ENCODE measurements at places on chromosomes 12 and 14. TPM values are rescaled to one million over a fixed set of nuclear protein-coding genes. Genes with fewer than 3 reads are reported as not detected.

DNA sequence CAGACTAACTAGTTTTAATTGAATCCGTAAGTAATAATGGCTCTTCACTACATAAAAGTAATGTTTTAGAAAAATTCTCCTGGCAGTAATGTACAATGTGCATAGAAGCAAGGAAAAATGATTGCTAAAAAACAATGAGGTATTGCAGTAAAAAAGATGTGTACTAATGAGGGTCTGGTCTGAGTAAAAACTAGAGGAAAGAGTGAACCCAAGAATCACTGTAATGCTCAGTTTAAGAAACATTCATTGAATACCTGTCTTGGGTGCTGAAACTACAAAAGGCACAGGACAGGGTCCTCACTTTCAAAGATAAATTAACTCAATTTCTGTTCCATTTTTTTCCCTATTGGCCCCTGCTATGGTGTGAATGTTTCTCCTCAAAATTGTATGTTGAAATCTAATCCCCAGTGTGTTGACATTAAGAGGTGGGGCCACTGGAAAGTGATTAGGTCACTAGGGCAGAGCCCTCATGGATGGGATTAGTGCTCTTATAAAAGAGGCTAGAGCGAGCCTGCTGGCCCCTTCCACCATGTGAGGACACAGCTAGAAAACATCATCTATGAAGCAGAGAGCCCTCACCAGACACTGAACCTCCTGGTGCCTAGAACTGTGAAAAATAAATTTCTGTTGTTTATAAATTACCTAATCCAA lies 51.6 kb downstream of the RPS6KA5 start:
- peak; percentile 21 for DNase-seq

GRCh38 chr12:69948851-69949250 lies 123.8 kb downstream of the MYRFL start:
- no peak for DNase-seq

DNA sequence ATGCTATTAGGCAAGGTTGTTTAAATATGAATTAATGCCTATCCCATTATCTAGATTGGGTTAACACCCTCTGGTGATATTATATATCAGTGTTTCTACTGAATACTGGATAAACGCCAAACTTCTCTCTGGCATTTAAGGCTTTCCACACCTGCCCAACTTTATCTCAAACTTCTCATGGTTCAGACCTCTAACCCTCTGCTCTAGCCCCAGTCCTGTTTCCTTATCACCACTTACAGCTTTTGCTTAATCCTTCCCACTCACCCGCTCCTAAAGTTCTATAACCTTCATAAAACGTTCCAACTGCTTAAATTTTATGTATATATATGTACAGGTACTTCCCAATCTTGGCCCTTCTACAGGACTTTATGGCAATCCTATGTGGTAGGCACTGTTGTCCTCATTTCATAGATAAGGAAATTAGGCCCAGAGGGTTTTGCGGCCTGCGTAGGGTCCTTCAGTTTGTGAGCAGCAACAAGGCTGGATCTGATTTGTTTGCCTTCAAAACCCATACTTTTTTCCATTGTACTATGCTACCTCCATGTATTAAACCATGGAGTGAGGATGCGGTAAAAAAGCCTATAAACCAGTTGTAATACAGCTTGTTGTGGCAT lies 1.2 kb downstream of the LPCAT3 start:
- no peak for DNase-seq

GRCh38 chr14:99075061-99075460 lies 196.9 kb downstream of the BCL11B start:
- DNase-seq, result no peak

GRCh38 chr12:26800347-26800746 lies 32.6 kb downstream of the ITPR2 start:
- no peak for DNase-seq

DNA sequence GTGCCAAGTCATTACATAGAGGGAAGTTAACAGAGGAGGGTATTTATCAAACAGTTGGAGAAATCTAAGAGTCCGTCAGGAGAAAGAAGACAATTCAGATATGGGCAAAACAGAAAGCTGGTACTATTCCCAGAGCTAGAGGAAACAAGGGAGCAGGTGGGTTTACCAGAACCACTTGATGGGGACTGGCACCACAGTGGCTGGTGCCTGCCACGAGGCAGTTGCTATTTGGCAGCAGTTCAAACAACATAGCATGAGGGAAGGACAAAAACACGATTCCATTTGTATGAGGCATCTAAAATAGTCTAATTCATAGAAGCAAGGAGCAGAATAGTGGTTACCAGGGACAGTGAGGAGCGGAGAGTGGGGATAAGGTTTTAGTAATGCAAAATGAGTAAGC lies 24.6 kb upstream of the KLRD1 start:
- DNase-seq, result no peak

- DNase-seq, result peak; percentile 73
Observed at GRCh38 chr14:70045844-70046535, 142.8 kb downstream of the SLC8A3 start.

DNA sequence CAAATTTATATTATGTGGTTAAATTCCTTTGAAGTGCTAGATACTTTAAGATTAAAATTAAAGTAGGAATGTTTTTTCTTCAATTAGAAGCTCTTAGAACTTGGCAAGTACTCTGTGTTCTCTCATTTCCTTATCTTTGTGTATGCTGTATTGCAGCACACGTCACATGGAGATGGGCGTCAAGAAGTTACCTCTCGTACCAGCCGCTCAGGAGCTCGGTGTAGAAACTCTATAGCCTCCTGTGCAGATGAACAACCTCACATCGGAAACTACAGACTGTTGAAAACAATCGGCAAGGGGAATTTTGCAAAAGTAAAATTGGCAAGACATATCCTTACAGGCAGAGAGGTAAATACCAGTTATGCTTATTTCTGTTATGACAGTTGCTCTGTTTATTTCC lies 19.7 kb downstream of the MARK3 start:
- DNase-seq, result peak; percentile 61

GRCh38 chr14:95494456-95494855 lies 22.0 kb downstream of the SYNE3 start:
- no peak for DNase-seq

DNA sequence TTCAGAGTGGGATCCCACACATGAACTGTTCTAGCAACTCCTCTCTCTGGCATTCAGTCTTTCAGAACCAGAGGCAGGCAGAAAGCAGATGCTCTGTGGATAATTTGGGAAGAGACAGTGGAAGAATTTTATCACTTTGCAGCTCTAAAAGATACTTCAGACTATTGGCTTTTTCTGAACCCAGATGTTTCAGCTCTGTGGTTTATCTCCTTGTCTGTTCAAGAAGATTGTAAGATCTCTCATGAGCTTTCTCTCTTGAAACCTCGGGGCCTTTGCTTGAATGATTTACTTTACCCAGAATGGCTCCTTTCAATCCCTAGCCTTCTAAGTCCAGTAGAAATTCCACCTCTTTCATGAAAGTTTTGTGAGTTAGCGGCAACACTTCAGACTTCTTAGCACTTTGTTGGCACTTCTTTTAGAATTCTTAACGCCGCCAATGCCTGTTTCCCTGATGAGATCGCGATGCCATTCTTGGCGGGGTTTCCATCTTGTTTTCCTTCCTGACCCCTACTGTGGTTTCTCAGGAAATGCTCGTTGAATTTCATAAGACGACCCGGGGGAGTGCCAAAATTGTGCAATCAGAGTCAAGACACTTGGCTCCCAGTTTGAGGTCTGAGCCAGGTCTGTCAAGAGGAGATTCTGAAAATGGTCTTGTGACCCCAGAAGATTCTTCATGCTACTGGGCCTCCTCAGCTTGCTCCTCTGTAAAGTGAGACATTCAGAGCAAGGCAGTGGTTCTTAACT lies 107.0 kb upstream of the PRICKLE1 start:
- peak; percentile 84 for DNase-seq

DNA sequence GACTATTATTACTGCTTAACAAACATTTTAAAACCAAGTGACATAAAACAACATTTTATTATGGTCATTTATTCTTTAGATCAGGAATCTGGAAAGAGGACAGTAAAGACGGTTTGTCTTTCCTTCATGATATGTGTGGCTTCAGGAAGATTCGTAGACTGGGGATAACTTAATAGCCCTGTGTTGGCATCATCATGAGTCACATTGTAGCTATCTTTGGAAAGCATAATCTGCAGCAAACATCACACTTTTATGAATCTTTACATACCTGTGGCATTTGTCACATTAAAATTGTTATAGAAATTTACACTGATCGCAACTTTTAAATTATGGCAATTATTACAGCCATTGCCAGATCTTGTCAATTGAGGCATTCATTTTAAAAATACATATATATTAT lies 397.1 kb downstream of the NOVA1 start:
- no peak for DNase-seq

GRCh38 chr14:104200106-104200505 lies 61.7 kb downstream of the KIF26A start:
- DNase-seq, result no peak

- no peak for DNase-seq
Observed at GRCh38 chr12:16036073-16036472, 124.9 kb downstream of the DERA start.

GRCh38 chr12:31897781-31898503 lies 61.3 kb upstream of the RESF1 start:
- peak; percentile 23 for DNase-seq

DNA sequence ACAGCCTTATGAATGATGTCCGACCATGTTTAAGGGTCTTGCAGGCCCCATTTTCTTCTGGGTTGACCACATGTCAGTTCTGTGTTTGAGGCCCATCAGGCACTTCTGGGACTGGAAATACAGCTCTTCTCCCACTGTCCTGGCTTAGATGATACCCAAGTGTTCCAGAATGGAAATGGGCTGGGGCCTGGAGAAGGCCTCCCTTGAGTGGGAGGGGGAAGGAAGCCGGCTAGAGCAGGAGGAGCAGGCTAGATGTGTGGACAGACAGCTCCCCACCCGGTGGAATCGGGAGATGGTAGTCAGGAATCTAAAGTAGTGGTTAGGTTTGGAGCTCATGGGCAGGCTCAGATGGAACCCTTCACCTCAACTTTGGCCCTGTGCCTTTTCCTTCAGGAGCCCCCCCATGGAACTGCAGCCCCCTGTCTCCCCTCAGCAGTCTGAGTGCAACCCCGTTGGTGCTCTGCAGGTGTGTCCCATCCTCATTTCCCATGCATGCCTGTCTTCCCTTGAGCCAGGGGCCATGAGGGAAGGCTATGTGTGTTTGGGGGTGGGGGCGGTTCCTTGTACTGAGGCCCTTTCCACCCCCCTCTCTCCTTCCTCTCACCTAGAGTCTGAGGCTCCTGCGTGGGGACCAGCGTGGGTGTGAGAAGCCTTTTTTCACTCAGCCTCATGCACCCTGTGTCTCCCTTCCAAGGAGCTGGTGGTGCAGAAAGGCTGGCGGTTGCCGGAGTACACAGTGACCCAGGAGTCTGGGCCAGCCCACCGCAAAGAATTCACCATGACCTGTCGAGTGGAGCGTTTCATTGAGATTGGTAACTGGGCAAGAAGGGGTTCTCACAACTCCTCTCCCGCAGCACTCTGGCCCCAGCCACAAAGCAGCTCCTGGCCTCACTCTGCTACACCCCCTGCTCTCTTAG lies 3.0 kb downstream of the NPFF start:
- no peak for DNase-seq

DNA sequence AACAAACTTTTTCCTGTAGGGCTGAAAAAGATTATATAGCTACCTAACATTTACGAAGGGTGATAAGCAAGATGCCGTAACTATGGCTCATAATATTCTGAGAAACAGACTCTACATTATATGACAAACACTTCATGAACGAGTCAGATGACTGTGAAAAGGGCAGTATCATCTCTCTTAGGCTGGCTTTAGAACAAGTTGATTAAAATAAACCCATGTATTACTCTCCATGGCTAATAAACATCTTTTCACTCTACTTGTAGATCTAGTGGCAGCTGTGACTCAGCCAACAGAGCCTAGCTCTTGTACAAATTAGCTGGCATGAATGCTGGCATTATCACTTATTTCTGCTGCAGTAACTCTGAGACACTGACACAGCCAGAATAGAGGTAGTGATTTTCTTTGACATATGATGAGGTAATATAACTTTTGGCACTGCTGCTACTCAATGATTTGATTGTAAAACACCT lies 47.1 kb downstream of the SLC2A13 start:
- no peak for DNase-seq

- no peak for DNase-seq
Observed at GRCh38 chr14:34568803-34569202, 29.3 kb upstream of the EAPP start.

Gene TRIAP1
- total RNA-seq, result 15.3 TPM

Gene ACVRL1
- total RNA-seq, result 44.0 TPM

Gene BEGAIN
- 2.1 TPM for total RNA-seq

Gene SLC10A1
- not detected for total RNA-seq

Gene BEST3
- total RNA-seq, result not detected

Gene AQP6
- 0.13 TPM for total RNA-seq

Gene NAV3
- total RNA-seq, result 3.9 TPM

Gene FAM186B
- total RNA-seq, result 0.31 TPM

Gene TBX5
- 236 TPM for total RNA-seq

Gene ERP27
- 0.18 TPM for total RNA-seq

Gene TMEM119
- total RNA-seq, result 4.3 TPM

Gene TUNAR
- total RNA-seq, result not detected

Gene GLIPR1L2
- 0.92 TPM for total RNA-seq

Gene ELK3
- 18.4 TPM for total RNA-seq

Gene CFAP54
- total RNA-seq, result 0.97 TPM
